NCI-H2171 (cell line): ENCODE measurements at places on chromosomes 16 and 17.

GRCh38 chr16:89350701-89351380 lies 133.3 kb downstream of the ZNF778 start:
- DNase-seq: no peak

DNA sequence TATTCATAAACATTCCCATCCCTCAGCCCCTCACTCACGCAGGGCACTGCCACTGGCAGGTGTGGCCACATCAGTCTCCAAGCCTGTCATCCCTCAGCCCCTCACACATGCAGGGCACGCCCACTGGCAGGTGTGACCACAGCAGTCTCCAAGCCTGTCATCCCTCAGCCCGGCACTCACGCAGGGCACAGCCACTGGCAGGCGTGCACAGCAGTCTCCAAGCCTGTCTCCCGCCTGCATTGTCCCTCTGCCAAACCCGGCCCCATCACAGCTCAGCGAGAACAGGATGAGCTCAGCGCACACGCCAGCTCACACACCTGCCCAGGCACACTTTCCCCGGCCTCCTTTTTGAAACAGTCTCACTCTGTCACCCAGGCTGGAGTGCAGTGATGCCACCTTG lies 11.4 kb upstream of the KREMEN2 start:
- peak; percentile 23 for DNase-seq

DNA sequence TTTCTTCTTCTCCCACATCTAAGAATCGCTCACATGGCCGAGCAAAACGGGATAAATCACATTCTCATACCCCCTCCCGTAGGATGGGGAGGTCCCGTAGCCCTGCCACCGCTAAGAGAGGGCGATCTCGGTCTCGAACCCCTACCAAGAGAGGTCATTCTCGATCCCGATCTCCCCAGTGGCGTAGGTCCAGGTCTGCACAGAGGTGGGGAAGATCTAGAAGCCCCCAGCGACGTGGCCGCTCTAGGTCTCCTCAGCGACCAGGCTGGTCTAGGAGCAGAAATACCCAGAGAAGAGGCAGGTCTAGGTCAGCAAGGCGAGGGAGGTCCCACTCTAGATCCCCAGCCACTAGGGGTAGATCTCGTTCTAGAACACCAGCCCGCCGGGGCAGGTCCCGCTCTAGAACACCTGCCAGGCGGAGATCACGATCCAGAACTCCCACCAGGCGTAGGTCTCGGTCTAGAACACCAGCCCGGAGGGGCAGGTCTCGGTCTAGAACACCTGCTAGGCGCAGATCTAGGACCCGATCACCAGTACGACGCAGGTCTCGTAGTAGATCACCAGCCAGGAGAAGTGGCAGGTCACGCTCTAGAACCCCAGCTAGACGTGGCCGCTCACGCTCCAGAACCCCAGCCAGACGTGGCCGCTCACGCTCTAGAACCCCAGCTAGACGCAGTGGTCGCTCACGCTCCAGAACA lies 9.6 kb downstream of the SRRM2 start:
- no peak for DNase-seq

GRCh38 chr17:43531955-43532354 lies 14.2 kb downstream of the ETV4 start:
- no peak for DNase-seq

GRCh38 chr17:31130286-31131224 lies 35.8 kb downstream of the NF1 start:
- DNase-seq: no peak

DNA sequence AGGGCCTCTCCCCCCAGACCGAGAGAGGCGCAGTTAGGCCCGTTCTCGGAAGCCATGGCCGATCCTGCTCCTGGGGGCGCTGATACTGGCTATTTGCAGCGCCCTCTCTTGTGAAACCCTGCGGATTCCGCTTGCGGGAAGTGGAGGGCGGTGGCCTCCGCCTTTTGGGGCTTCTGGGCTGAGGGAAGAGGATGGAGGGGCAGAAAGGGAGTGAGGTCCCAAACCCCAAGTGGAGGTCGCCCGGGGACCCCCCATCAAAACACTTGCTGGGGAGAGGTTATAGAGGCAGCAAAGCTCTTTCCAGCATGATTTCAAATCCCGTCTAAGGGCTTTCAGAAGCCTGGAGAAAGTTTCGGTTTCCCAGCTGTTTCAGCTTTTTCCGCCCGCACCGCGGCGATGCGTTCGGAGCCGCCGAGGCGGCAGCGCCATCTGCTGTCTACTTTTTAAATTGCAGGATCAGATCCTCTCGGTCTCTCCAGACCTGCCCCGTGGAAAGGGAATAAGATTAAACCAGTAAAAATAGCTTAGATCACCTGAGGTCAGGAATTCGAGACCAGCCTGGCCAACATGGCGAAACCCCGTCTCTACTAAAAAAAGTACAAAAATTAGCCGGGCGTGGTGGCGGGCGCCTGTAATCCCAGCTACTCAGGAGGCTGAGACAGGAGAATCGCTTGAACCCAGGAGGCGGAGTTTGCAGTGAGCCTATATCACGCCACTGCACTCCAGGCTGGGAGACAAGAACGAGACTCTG lies 15.8 kb downstream of the SNX20 start:
- DNase-seq: peak; percentile 54

GRCh38 chr17:67944035-67944434 lies 52.2 kb downstream of the C17orf58 start:
- DNase-seq: no peak

DNA sequence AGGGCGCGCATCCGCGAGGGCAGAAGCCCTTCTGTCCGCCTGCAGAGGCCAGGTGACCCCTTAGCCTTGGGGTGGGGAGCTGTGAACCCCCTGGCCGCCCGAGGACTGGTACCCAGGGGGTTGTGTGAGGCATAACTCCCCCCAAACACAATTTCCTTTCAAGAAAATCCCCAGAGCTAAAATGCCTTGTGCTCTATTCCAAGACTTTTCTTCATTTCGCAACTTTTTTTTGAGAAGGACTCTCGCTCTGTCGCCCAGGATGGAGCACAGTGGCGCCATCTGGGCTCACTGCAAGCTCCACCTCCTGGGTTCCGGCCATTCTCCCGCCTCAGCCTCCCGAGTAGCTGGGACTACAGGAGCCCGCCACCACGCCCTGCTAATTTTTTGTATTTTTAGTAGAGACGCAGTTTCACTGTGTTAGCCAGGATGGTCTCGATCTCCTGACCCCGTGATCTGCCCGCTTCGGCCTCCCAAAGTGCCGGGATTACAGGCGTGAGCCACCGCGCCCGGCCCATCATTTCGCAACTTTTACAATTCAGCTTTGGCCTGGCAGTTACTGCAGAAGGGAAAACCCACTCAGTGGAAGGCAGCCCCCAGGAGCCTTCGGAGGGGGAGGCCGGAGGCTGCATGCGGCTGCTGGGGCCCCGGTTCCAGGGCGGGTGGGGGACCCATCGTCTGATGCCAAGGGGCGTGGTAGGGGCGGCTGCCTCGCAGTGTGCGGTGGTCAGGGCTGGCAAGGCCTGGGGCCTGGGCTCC lies 963 bp upstream of the APRT start:
- no peak for DNase-seq

GRCh38 chr17:27318228-27318627 lies 24.3 kb downstream of the WSB1 start:
- no peak for DNase-seq

- DNase-seq: no peak
Measured at GRCh38 chr17:75941442-75941819, 589 bp upstream of the FBF1 start.

- DNase-seq: peak; percentile 71
Measured at GRCh38 chr16:19153876-19154275, 14.2 kb upstream of the SYT17 start.

- peak; percentile 9 for DNase-seq
Measured at GRCh38 chr16:74842413-74842812, 67.8 kb upstream of the FA2H start.

- no peak for DNase-seq
Measured at GRCh38 chr17:60535382-60536279, 9.6 kb upstream of the APPBP2 start.

GRCh38 chr17:78266771-78267170 lies 35.3 kb downstream of the TMEM235 start:
- no peak for DNase-seq

GRCh38 chr17:32584792-32585191 lies 98.0 kb downstream of the CDK5R1 start:
- no peak for DNase-seq

DNA sequence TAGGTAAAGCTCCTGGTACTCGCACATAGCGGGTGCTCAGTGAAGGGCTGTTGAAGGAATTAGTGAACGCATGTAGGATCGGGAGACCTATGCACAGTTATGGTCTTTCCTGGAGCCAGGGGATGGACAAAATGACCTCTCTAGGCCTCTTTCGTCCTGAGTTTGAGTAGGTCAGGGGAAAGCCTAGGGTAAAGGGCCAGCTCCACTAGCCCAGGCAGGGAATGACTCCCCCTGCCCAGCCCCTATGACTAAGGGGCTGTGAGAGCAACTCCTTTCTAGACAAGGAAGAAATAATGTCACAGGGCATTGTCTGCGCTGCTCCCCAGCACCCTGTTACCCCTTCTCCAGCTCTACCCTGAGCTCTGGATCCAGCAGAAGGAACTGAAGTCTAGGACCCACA lies 24.6 kb upstream of the FMNL1 start:
- DNase-seq: no peak

DNA sequence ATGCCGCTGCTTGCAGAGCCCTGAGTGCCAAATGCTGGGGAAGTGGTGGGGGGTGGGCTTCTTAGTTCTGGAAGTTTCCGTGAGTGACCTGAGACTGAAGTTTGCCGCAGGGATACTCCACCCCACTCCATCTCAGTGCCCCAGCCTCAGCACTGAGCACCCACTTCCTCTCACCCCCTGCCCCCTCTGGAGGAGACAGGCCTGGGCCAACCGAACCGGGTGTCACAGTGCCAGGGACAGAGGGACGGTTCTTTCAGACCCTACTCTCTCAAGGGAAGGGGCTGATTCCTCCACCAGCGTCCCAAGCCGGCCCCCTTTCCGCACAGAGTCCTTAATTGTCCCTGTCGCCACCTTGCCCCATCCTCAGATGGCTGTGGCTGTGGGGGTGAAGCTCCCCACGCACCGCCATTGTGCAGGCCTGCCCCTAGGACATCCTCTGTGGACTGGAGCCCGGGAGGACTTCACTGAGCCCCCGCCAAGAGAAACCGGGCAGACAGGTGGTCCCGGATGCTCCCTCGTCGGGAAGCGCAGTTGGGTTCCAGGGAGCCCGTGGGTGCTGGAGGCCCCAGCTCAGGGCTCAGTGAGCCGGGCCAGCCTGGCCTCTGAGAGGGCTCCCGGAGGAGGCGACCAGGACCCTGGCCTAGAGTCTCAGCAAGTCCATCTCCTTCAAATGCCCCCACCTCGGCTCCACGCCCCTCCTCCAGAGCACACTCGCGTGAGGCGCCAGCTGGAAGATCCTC lies 1.6 kb upstream of the KREMEN2 start:
- no peak for DNase-seq

DNA sequence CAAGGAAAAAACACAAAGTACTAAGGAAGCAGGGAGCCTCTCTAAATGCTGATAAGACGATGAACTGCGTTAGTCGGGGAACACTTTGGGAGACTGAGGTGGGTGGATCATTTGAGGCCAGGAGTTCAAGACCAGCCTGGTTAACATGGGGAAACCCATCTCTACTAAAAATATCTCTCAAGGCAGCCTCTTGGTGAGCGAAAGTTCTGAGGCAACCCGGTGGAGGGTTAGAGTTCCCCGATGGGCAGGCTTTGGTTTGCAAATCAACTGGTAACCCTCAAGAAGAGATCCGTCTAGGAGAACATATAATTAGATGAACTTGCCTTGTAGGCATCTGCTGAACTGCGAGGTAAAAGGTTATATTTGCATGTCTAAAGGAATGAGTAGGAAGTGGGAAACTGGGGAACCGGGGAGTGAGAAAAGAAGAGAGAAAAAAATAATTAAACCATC lies 44.6 kb downstream of the WSB1 start:
- DNase-seq: no peak

DNA sequence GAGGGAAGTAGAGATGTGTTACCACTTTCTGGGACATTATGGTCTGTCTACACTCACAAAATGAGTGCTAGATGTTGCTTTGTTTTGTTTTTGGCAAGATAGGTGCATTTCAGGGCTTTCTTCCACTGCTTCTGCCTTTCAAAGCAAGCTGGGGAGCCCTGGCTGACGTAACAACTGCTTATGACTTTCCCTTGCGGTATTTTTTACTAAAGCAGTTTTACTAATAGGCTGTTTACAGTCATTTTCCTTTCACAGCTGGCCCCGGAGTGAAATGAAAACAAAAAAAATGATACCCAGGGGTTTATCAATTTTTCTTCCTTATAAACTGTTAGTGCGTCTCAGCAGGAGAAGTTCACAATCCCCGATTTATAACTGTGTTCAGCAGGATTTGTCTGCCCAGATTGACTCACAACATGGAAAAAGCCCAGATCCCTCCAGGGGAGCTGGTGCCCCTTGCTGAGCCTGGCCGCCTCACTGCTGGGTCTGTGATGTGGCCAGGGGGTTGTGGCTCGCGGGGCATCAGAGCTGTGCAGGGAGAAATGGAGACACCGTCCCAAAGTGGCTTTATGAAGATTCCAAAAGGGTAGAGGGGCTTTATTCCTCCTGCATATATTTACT lies 184.4 kb upstream of the HS3ST3A1 start:
- DNase-seq: no peak

GRCh38 chr17:80980397-80981061 lies 11.1 kb upstream of the CHMP6 start:
- DNase-seq: no peak

GRCh38 chr16:51763072-51763661 lies 612.1 kb upstream of the SALL1 start:
- no peak for DNase-seq

- DNase-seq: no peak
Measured at GRCh38 chr17:43967251-43967875, 13.6 kb upstream of the PYY start.

- DNase-seq: no peak
Measured at GRCh38 chr16:47197536-47198179, 53.9 kb upstream of the NETO2 start.

DNA sequence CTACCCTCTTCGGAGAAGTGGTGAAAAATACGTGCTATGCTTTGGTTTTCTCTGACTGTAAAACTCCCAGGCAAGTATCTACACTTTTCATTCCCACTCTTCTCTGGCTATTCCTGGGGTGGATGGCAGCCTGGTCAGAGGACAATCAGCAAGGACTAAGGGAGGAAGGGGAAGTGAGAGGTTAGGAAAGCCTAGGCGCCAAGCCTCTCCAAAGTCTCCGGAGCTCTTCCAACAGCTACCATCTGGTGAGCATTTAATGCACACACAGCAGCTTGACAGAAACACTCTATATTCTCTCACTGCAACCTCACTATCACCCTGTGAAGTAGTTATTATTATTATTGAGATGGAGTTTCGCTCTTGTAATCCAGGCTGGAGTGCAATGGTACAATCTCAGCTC lies 65.1 kb downstream of the WSCD1 start:
- DNase-seq: no peak

DNA sequence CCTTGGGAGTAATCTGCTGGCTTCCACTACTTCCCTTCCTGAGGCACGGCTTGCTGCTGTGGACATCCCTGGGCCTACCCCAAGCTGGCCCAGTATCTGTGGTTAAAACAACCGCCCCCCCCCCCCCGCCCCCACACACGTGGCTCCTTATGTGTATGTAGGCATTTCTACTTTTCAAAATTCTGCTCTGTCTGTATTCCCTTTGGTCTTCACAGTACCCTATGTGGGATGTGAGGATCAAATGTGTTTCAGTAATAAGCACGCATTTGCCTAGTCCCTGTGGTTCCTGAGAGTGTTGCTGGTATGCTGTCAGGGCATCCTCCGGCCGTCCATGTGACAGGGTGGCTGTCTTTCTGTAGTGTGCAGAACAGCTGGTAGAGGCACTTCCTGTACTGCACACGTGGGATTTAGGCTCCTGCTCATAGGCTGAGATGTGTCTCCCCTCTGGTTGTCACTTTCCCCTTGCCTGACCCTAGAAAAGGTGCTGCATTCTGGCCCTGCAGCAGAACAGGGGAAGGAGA lies 2.2 kb downstream of the NT5M start:
- no peak for DNase-seq
